ENCODE measurements at places on chromosomes 16 and 17.

GRCh38 chr16:86029131-86029741 is 130.3 kb downstream of the IRF8 start:
- no peak for DNase-seq

GRCh38 chr16:47574091-47575054 is 113.2 kb downstream of the PHKB start:
- DNase-seq = no peak

- no peak for DNase-seq
Measured at GRCh38 chr17:61294777-61295176, 104.9 kb upstream of the TBX2 start.

GRCh38 chr17:14123619-14124278 is 54.4 kb downstream of the COX10 start:
- no peak for DNase-seq

- DNase-seq = no peak
Measured at GRCh38 chr17:32103476-32104113, 38.7 kb upstream of the RHOT1 start.

DNA sequence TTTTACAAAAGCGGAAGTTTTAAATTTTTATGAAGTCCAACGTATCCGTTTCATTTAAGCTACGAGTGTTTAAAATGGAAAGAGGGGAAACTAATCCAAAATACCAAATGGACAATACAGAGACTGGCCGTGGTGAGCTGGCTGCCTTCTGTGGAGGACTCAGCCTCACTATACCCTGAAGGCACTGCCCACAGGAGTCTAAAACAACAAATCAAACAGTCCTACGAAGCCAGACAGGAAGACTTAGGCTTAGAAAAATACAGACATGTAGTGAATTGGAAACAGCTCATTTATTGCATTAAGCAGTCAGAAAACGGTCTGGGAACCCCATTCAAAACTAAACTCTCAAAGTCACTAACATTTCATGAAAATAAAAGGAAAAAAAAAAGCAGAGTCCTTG is 75.1 kb downstream of the CYTH1 start:
- DNase-seq = no peak

- DNase-seq = no peak
Measured at GRCh38 chr16:84739349-84740124, 39.7 kb downstream of the USP10 start.

GRCh38 chr16:12479751-12480150 is 323.9 kb downstream of the CPPED1 start:
- no peak for DNase-seq

DNA sequence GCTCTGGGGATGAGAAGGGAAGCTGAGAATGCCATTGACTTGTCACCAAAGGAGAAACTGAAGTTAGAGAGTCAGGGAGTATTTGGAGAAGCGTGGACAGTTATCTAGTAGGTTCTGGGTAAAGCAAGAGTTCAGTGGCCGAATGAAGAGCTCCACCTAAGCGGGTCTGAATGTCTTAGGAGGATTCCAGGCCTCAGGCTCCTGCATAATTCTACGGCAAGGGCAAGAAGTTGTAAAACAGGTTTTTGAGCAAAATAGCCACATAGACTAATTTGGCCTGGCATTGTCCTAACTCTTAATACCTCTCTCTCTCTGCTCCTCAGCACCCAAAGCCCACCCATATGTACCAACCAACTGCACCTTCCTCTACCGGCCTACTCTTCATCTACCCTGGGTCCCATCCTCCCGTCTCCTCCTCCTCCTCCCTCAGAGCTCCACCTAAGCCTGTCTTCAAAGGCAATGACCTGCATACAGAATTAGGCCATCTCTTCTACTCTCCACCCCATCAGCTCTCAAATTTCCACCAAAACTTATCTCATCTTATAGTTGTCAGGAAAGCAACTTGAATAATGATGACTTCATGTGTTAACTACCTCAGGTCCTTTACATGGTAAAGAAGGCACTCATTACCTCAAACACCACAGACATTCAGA is 42.0 kb upstream of the KCNJ2 start:
- DNase-seq = no peak

DNA sequence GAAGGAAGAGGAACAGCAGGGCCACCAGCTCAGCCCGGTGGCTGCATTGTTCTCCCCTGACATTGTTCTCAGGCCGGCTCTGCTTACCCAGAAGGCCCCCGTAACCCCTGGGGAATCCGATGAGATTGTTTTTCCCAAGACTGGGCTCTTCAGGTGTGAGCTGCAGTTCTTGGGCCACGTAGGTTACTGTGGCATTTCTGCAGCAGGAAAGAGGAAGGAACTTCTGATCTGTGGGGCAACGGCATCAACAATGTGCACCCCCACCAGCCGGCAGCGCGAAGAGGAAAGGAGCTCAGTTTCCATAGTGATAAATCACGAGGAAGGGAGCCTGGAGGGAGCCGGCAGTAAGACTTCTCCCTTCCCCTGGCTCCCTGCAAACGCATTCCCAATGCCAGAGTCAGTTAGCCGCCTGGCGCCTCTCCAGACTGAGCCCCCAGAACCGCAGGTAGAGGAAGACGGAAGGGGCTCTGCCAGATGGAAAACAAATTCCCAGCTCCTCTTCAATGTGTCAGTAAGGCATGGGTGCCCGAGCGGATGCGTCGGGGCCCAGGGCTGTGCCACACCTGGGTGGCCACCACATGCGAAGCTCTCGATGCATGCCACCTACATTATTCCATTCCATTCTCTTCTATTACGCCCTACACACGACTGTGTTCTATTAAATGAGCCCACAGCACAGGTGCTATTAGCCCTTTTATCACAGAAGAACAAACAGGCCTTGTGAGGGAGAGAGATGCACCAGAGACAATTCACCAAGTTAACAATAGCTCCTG is 21.5 kb upstream of the PECAM1 start:
- DNase-seq = no peak

DNA sequence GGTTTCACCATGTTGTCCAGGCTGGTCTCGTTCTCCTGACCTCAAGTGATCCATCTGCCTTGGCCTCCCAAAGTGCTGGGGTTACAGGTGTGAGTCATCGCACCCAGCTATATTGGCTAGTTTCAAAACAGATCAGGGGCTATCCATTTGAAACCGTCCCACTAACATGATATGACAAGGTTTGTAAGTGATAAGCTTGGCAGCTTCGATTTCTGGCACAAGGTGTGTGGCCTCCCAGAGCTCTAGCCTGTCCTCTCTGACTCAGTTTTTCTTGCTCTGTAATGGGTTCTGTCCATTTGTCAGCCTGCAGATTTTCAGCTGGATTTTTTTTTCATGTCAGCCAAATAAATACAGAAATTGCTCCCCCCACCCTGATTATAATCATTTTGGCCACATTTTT is 31.8 kb upstream of the TENT4B start:
- DNase-seq = no peak

GRCh38 chr16:74249846-74250245 is 46.8 kb upstream of the PSMD7 start:
- DNase-seq = no peak

- no peak for DNase-seq
Measured at GRCh38 chr16:15899538-15900100, 11.2 kb upstream of the CEP20 start.

- DNase-seq = no peak
Measured at GRCh38 chr17:78785663-78786057, 3.6 kb upstream of the CYTH1 start.

DNA sequence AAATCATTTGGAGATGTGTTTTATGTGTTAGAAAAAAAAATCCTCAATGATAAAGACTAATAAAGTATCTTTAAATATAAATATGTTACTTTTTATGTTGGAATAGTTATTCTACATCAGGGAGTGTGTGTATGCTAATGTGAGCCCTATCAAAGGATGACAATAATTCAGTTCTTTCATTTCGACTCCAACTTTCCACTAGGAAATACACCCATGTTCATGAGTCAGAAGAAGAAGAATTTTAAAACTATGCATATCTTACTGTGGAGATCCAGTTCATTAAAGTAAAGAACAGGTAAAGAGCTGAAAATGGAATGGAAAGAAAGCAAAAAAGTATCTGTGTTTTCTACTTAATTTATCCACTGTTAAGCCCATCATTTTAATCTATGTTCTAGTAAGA is 399.8 kb downstream of the KCNJ2 start:
- DNase-seq = no peak

GRCh38 chr16:48067388-48067787 is 88.4 kb downstream of the ABCC12 start:
- DNase-seq = no peak

DNA sequence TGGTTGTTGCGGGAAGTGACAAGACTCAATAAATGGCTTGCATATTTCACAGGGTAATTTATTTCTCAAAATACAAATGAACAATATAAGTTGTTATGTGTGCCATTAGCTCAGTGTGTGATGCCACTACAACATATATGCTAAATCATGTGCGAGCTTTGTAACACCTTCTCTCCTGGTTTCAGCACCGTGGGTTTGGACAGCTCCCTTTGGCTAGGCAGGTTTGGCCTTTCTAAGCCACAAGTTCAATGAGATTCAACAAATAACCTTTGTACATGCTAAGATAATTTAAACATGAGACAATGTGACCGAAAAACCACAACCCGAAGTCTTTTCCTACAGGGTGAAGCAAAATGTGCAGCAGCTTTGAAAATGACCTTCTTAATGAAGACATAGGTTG is 563.9 kb downstream of the TMEM114 start:
- DNase-seq = peak; percentile 8

Data from left renal pelvis (tissue), 4 donors.